ENCODE measurements at places on chromosomes 4 and X.

DNA sequence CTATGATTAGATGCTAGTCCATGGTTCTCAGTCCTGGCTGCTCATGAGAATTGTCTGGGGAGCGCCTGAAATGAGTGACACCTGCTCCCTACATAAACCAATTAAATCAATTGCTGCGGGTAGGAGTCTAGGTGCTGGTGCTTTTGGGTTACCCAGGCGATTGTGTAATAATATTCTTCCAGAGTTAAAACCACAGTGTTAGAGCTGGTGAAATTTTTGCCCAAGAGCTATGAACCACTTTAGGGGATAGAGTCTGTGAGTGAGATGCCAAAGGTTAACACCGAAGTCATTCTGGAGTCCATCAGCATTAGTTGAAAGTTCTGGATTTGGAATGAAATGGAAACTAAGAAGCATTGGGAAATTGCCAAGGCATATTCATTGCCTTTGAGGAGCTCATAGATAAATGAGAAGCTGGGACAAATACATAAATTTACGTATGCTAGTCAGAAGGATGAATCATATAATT, 15.3 kb downstream of the PDK3 start:
- no peak for DNase-seq

GRCh38 chrX:23904096-23904495, 3.6 kb downstream of the APOO start:
- DNase-seq, result no peak

GRCh38 chr4:54526560-54526959, 131.2 kb upstream of the KIT start:
- no peak for DNase-seq

DNA sequence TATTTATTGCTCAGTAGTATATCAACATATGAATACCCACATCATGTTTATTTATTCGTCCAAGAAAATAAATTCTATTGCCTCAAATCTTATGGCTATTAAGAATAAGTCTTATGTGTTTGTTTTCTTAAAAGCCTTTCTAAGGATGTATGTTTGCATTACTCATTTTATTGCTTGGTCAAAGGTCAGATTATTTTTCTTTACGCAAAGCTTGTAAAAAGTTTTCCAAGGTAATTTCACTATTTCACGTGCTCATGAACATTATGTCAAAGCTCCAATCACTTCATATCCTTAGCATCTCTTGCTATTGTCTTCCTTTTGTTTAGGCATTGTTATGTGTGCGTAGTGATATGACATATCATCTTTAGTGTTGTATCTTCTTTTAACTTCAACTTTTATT, 258.5 kb upstream of the FSTL5 start:
- DNase-seq, result no peak

DNA sequence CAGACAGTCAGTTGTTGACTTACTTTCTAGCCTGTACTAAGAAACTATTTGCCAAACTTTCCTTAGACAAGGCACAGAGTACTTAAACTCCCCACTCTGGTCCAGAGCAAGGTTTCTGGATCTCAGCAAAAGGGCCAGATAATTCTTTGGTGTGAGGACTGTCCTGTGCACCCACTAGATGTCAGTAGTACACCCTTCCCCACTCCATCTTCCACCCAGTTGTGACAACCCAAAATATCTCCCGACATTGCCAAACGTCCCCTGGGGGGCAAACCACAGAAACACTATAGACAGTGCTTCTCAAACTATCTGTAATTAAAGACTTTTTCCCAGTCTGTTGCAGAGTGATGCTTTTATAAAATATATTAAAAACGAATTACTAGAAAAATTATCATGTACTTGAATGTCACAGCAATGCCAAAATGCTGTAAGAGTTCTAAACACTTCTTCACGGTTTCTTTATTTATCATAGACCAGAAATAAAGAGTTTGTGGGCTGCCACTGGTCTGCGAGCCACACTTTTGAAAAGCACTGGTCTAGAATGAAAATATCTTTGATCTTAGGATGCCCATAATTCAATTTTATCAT, 203.5 kb downstream of the PRDM5 start:
- DNase-seq, result no peak

- DNase-seq, result no peak
Measured at GRCh38 chrX:153378607-153379006, 22.5 kb downstream of the PNMA6E start.
